NT2/D1 (cell line): ENCODE measurements at places on chromosomes 2 and 18.

DNA sequence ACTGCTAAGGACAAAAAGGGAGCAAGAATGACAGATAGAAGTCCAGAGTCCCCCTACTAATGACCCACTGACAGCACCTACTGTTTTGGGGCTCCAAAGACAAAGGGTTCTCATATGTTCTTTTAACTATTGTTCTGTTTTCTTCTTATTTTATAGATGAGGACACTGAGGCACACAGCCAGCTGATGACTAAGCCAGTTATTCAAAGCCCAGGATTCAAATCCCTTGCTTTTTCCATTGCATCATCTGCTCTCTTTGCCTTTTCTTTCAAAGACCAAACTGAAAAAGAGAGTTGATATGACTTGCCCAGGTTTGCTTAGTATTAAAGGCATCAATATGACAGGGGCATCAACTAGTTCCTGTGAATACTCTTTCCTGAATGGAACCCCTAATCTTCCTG lies 299.8 kb downstream of the LRATD1 start:
- DNase-seq = no peak

- no peak for DNase-seq
Observed at GRCh38 chr2:11239666-11240462, 84.6 kb downstream of the SLC66A3 start.

GRCh38 chr2:207225773-207226172 lies 60.0 kb upstream of the KLF7 start:
- no peak for DNase-seq

- no peak for DNase-seq
Observed at GRCh38 chr2:216701544-216701943, 6.2 kb upstream of the IGFBP5 start.

GRCh38 chr2:222677981-222678380 lies 6.5 kb downstream of the MOGAT1 start:
- no peak for DNase-seq

DNA sequence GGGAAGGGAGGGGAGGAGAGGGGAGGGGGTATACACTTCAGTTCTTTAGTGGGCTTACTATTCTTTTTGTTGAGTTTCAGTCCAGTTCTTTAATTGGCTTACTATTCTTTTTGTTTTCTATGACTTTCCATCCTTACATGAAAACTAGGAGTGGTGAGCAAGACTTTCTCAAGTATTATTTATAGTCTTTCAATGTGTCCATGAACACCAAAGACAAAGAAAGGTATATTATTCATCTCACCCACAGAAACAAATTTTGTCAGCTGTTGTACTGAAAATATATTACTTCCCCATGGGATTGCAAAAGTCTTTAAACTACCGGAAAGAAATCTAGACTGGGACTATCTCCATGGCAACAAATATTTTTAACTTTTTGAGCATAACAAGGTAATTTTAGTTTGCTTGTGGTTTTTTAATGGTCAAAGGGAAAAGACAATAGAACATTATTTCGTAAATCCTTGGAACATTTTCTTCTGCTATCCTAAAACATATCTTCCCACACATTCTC lies 17.6 kb downstream of the ADAM17 start:
- no peak for DNase-seq
